ENCODE measurements at places on chromosomes 6 and 20.

GRCh38 chr6:97867177-97867576 lies 584.2 kb upstream of the MMS22L start:
- no peak for DNase-seq

DNA sequence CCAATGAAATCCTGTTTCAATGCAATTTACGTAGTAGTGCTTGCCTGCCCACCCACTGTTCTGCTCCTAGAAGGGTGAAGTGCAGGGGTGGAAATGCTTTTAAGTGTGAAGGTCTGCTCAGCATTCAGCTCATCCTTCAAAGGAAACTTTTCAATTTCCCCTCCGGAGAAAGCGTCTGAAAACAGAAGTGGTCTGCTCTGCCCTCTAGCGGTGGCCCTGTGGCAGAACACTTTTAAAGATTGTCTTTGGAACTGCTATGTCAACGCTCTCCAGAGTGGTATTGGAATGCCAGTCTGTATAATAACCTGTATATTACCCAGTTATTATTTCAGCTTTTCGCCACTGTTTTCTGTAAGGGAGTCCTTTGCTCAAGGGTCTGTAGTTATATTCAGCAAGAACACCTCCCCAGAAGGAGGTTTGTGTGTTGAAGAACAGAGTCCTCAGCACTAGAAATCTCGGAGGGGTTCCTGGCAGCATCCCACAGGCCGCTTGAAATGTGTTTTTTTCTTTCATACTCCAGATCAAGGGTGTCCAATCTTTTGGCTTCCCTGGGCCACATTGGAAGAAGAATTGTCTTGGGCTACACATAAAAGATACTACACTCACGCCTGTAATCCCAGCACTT lies 63.1 kb upstream of the KLHL31 start:
- peak; percentile 79 for DNase-seq

DNA sequence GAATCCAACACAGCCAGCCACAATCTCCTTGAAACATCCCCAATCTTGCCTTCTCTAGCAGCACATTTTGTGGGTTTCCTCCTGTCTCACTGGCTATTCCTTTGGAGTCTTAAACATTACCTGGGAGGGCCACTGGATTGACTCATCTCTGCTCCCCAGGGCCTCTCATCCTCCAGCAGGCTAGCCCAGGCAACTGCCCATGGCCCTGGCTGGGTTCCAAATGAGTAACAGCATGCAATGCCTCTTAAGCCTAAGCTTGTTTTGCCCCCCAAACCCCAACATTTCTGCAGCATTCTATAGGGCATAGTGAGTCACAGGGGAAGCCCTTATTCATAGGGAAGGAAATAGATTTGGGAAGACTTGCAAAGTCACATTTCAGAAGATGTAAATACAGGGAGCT lies 204.9 kb downstream of the FOXA2 start:
- no peak for DNase-seq

- DNase-seq: no peak
Observed at GRCh38 chr6:44969446-44970185, 358.5 kb upstream of the RUNX2 start.
